ENCODE measurements at places on chromosomes 16 and 17. TPM values are rescaled to one million over a fixed set of nuclear protein-coding genes. Genes with fewer than 3 reads are reported as not detected.

DNA sequence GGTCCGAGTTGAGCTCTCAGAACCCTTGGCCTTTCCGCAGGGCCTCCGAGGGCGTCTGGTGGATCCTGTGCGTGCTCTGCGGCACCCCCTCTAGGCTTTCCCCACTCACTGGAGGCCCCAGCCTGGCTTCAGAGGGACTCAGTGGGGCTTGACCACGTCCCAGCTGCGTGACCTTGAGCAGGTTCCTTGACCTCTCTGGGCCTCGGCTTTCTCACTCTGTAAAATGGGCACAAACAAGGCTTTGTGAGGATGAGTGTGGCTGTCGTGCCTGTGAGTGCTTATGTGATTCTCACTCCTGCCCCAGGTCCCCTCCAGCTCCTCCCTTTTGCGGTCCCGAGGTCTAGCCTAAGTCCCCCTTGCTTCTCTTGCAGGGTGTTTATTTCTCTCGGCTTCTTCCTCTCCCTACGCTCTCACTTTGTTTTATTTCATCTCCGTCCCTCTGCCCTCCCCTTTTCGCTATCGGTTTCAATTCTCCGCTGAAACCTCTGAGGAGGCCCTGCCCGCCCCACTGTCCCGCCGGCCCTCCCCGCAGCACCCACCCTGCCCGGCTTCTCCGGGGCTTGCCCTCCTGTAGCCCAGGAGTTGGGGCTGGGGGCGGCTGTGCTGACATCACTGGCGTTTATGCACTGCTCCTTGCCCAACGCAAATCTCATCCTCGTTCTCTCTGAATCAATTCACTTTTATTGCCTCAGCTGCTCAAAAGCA, 82.3 kb upstream of the CBX4 start:
- no peak for DNase-seq

DNA sequence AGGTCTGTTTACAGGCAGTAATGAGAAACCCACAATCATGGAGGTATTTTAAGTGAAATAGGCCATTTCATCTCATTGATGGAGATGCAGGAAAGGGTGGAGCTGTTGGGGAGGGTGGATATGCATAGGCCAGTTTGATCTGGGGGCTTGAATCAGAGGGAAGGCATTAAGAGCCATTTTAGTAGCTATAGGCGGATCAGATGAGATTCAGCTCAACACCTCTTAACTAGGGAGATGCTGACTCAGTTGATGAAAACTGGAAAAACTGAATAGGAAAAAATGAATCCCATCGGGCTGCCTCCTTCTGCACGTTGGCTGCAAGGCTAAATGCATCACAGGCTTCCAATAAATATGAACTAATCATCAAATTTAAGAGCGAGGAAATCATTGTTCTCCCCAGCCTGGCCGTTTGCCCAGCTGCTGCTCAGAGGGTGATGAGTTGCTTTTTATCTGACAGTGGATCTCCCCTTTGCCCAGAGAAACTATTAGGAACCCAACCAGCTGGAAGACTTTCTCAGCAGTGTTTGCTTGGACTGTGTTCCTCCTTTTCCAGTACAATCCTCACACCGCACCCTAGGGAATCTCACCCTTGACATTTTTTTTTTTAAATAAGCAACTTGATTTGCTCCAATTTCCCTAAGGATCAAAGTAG, 149.6 kb downstream of the SOX9 start:
- no peak for DNase-seq

Gene CHST4
- total RNA-seq, result not detected

GRCh38 chr17:16988749-16989229, 16.9 kb upstream of the TNFRSF13B start:
- no peak for DNase-seq

- DNase-seq, result no peak
These were observed 14.5 kb upstream of the PPM1E start for GRCh38 chr17:58741121-58741625.

Gene MMD
- total RNA-seq, result 27.7 TPM

DNA sequence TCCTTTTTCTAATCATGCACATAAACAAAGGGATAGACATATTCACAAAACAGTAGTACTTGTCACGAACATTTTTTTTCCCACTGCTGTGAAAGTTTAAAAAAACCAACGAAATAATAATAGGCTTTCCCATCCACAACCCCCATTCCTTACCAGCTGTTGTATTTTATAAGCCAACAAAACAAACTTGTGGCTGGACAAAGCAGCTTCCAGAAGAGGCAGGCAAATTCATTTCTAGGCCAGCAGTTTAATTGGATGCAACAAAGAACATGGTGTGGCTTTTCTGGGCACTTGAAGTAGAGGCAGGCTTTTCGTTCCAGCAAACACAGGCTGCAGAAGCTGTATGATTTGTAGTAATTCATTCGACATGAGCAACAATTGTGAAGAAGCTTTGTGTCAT, 56.0 kb upstream of the FAM20A start:
- DNase-seq, result no peak

DNA sequence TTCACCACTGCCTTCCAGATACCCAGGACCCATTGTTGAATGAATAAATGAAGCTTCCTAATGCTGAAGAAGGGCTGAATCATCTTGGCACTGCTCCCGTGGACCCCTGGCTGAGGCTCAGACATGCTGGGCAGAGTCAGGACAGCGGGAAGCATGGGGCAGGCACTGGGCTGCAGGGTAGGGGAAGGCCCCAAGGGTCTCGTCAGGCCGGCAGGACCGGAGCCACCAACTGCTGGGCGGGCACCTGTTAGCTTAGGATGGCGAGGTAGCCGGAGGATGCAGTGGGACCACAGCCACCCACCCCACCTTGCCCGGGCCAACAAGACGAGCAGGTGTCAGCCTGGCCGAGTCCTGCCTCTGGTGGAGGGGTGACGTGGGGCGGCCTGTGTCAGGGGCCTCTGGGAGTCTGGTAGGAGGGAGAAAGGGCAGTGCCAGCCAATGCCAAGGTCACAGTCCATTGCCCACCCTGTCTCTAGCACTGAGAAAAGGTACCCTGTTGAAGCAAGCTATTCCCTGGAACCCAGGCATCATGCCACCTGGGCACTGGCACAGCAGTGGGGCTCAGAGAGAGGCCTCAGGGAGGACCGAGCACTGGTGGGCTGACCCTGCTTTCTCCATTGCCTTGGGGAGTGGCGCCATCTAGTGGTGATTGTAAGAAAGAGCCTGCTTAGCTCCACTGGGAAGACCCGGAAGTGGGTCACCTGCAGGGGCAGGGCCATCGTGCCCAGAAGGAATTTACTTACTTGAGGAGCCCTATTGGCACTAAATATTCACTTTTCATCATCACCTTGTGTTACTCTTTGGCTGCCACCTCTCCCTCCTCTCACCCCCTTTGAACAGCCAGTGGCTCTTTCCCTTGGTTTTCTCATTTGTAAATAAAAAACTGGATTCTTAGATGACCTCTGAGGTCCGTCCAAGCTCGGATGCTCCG, 3.0 kb upstream of the DLX3 start:
- DNase-seq, result peak; percentile 92

DNA sequence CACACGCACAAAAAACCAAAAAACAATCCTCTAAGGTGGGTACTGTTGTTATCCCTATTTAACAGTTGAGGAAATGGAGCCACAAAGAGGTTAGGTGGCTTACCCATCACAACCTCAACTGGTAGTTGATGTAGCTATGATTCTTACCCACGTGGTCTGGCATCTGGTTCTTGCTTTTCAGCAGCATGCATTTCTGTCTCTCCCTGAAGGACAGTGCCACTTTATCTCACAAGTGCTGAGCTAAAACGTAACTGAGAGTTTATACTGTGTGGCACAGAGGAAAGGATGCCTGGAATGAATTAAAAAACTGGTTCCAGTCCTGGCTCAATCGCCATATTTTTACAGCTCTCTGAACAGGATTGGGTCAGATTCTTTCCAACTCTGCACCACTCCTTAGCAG, 1.9 kb upstream of the CORO6 start:
- peak; percentile 67 for DNase-seq

DNA sequence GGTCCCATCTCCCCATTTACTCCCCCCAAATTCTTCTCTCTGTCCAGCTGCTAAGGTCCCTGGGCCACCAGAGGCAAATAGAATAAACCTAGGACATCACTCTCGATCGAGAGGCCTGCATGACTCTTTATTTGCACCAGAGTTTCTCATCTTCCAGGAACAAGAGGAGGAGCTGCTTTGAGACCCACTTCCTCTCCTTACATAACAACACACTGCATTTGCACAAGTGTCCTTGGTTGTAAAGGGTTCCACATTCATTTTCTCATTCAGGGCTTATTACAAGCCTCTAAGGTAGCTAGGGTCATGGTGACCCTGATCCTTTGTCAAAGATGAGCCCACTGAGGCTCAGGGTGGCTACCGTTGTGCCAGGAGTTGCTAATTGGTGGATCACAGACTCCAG, 38.1 kb upstream of the RHOT1 start:
- no peak for DNase-seq

- DNase-seq, result no peak
These were observed 532.0 kb downstream of the CDH11 start for GRCh38 chr16:64589836-64590235.

Measured in activated naive CD4-positive, alpha-beta T cell treated with anti-CD3 and anti-CD28 coated beads for 36 hours (primary cell).